ENCODE measurements at places on chromosomes 5 and 9.
A peak's percentile ranks its signal among the peaks of the same experiment; 100 is the strongest.

- DNase-seq = peak; percentile 77
Measured at GRCh38 chr9:116377179-116377798, 223.7 kb downstream of the PAPPA start.

GRCh38 chr9:131997779-131998178, 81.9 kb downstream of the MED27 start:
- peak; percentile 39 for DNase-seq

- no peak for DNase-seq
Measured at GRCh38 chr9:81536242-81537025, 152.9 kb downstream of the TLE1 start.

DNA sequence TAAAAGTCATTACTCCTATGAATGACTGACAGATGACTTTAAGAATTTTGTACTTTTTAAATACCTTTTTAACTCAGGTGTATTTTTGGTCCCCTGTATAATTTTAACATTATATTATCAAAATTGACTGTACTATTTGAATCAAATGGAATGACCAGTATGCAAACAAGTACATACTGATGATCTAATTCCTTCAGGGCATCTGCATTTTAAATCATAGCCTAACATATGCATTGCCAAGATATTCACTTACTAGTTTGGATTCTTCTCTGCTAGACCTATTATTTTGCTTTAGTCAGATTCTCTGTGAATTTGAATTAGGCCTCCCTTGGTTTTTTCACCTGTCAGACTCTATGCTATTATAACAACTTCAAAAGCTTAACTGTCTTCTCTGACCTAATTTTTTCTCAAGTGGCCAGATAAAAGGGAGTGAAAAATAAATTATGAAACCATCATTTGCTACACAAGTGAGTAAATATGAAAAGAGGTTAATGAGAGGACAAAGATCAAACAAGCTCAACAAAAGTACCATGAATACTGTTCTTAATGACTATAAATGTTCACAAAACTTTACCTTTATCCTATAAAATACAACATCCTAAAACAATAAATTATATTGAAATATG, 1505.2 kb upstream of the CDH9 start:
- peak; percentile 4 for DNase-seq

GRCh38 chr9:78577156-78577906, 280.4 kb downstream of the PSAT1 start:
- no peak for DNase-seq

DNA sequence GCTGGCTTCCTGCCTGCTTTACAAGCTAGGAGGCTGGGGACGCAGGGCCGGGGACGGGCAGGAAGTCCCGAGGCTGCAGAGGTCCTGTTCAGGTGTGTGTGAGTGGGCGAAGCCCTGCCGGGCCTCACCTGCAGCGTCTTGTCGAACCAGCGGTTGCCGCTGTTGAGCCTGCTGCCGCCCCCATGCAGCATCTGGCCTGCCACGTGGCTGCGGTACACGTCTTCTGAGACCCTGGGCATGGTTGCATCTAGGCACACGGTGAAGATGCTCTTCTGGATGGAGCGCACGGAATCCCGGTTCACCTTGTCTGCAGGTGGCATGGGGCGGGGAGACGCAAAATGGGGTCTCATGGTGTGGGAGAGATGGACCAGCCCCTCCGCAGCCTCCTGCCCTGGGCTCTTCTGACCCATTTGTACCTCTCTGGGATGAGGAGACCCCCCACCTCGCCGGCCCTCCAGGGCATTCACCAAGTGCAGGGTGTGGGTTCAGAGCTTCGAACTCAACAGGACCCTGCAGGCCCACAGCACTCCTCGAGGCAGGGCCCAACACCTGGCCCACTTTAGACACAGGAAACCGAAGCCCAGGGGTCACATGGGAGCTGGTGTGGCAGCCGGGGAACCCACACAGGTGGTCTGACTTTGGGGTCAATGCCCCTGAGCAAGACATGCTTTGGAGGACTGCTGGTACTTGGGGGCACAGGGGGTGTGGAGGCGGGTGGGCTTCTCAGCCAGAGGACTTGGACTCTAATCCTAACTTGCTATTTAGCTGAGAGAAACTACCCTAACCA, 10.0 kb downstream of the CRAT start:
- DNase-seq = no peak

DNA sequence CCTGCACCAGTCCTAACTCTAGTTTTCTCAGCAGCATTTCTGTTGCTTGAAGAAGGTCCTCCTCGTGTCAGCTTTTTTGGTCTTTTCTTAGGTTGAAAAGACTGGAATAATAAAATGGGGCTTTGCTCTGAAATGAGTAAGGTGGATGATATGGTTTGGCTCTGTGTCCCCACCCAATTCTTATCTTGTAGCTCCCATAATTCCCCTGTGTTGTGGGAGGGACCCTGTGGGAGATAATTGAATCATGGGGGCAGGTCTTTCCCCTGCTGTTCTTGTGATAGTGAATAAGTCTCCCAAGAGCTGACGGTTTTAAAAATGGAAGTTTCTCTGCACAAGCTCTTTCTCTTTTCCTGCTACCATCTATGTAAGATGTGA, 53.6 kb downstream of the LIX1 start:
- no peak for DNase-seq

DNA sequence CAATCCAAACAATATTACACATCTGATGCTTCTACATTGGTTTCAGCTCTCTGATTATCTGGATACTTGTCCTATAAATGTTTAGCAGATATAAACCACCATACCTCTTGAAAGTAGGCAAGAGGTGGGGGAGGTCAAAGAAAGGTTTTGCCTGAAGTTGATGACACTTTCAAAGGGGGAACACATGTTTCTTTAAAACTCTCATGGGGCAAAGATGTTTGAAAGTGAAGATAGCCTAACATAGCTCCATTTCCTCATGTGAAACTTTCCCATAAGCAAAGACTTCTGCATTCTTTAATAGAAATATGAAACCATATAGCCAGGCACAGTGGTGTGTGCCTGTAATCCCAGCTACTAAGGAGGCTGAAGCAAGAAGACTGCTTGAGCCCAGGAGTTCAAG, 62.1 kb downstream of the CETN3 start:
- DNase-seq = no peak

- no peak for DNase-seq
Measured at GRCh38 chr9:23145467-23145866, 680.6 kb downstream of the ELAVL2 start.

DNA sequence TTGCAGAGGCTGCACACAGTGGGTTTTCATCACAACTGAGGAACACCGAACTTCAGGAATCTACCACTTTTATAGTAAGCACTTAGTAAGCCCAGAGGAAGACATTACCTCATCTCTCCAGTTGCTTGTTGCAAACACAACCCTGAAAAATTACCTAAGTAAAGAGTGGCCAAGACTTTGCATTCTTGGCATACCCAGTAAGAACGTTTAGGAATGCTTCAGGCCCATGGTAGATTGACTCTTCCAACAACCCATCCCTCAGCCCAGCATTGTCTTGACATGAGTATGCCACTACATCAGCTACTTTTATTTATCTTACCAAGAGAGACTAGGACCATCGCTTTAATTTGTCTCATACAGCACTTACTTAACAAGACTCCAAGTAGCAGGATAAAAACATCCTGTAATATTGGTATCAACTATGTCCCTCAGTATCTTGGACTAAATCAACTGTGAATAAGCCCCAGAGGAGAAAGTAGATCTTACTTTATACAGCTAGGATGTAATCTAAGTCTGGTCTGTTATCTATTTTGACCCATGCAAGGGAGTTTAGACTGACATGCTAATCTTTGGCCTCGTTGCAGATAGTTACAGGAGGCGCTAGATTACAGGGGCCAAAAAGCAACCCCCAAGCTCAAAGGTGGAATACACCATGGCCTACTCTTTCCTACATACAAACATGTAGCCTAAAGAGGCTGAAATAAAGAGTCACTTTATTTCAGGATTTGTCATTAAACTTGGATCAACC, 114.9 kb downstream of the INVS start:
- peak; percentile 94 for DNase-seq

DNA sequence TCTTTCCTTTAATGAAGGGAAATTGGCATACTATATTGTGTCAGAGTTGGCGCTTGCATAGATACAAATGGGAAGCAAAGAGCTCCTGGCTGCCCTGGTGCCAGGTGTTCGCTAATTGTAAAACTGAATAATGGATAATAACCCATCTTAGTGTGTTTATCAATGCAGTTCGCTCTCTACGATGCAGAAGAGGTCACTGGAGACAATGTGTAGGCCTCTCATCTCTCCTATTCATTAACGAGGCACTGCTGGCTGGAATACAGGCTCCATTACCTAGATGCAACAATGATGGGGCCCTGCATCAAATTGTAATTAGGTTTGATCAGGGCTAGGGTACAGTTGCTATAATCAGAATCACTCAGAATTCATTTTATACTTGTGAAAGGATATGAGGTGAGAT, 171.0 kb downstream of the RMI1 start:
- no peak for DNase-seq

GRCh38 chr5:10812218-10812617, 51.2 kb upstream of the DAP start:
- no peak for DNase-seq

DNA sequence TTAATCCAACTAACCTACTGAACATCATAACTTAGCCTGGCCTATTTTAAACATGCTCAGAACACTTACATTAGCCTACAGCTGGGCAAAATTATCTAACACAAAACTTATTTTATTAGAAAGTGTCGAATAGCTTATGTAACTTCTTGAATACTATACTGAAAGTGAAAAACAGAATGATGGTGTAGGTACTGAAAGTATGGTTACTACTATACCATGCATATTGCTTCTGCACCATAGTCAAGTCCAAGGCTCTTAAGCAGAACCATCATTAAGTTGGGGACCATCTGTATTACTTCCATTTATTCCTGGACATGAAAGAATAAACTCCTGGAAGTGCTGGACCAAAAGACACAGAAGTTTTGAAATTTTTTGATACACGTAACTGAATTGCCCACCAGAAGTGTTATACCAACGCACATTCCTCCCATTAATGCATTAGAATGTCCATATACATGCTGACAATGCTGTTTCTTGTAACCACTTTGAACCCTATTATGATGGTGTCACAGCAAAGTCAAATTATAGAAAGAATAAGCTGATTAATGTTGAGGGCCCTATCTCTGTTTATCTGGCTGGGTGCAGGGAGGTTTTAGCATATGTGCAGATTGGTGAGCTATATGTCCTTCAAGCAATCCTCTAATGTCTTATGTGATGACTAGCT, 375.7 kb downstream of the ACTL7B start:
- no peak for DNase-seq

GRCh38 chr5:180829726-180830125, 27.1 kb upstream of the MGAT1 start:
- no peak for DNase-seq

- DNase-seq = no peak
Measured at GRCh38 chr9:91868732-91869391, 81.2 kb downstream of the ROR2 start.

- DNase-seq = peak; percentile 97
Measured at GRCh38 chr5:100595152-100595811, 60.1 kb downstream of the FAM174A start.

GRCh38 chr5:87184605-87185004, 83.1 kb upstream of the RASA1 start:
- DNase-seq = no peak

DNA sequence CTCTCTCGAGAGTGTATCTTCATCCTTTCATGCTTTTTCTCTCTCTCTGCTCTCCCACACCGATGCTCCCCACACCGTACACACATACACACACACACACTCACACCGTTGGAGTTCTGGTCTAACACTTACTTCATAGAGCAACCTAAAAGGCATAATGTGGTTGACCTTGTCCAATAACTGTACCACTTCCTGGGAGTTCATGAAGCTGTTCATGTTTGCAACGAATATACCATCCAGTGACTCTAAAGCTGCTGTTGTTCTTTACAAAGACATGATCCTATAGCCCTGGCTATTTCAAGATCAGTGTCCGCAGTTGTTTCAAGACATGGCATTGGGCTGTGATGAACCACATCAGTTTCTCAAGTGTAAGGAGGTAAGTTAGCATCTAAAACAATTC, 10.0 kb downstream of the MEF2C start:
- DNase-seq = no peak

- peak; percentile 59 for DNase-seq
Measured at GRCh38 chr5:93161661-93162654, 419.1 kb downstream of the NR2F1-AS1 start.

DNA sequence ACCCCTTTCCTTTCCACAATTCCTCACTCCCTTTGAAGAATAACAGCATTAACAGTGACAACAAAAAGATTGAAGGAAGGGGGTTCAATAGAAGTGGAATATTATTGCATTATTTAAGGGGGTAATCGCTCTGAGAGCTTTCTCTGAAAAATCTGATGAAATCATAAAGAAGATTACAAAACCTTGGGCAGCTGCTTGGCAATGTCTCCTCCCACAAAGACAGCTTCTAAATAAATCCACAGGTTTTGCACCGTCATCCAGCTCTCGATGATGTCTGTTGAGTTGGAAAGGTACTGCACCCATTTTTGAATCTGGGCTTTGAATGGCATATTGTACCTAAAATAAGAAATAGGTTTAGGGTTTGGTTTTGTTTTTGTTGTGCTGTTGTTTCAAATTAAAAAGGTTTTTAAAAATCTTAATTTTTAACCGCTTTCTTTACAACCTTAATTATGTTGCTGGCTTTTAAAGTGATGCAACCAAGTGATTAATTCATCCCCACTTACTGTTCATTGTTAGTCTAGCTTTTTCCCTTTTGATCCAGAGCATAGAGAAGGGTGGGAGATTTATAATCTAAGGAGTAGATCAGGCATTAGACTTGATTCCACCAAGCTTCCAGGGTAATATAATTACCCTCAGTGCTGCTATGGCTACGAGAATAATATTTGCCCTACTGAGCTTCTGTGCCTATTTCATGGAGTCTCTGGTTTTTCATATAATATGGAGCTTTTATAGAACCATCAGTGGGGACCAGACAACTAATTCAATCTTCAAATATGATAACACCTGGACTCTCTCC, 85.0 kb downstream of the DNAH5 start:
- no peak for DNase-seq

- peak; percentile 92 for DNase-seq
Measured at GRCh38 chr9:5621327-5621726, 7.6 kb upstream of the RIC1 start.

GRCh38 chr9:15856591-15856990, 303.7 kb downstream of the CCDC171 start:
- peak; percentile 39 for DNase-seq

DNA sequence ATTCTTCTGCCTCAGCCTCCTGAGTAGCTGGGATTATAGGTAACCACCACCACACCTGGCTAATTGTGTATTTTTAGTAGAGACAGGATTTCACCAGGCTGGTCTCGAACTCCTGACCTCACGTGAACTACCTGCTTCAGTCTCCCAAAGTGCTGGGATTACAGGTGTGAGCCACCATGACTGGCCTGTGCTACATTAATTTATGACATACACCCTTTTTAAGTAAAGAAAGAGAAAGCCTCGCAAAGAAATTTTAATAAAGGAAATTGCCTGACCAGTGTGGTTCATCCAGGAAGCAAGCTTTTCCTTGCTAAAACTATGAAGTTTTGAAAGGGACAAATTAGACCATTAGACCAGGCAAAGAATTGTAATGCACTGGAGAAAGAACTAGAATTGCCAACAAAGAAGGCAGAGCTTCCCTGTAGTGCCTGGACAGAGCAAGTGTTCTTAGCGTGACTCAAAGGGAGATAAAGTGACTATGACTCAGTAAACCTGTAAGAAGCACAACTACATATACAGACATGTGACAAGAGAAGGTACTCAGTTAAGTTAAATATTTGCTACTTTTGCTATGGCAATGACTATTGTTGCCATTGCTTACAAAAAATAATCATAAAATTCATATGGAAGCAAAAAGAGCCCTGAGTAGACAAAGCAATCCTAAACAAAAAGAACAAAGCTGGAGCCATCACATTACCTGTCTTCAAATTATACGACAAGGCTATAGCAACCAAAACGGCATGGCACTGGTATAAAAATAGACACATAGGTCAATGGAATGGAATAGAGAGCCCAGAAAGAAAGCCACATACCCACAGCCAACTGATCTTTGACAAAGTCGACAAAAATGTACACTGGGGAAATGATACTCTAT, 54.6 kb downstream of the FYB1 start:
- DNase-seq = peak; percentile 7

All from iris pigment epithelial cell (primary cell).